ENCODE measurements at places on chromosomes 12 and 14.

DNA sequence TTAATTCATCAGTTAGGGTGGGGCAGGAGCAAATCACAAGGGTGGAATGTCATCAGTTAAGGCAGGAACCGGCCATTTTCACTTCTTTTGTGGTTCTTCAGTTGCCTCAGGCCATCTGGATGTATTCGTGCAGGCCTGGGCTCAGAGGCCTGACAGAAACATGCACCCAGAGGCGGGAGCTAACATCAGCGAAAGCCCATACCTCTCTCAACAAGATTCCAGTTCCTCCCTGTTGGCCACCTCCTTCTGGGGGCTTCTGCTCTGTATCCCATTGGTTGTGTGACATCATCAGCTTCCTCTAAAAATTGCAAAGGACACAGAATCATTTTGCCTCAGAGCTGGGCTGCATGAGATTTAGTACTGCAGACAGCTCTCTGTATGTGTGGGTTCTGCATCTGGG, 134.3 kb downstream of the ZNF664 start:
- no peak for DNase-seq

DNA sequence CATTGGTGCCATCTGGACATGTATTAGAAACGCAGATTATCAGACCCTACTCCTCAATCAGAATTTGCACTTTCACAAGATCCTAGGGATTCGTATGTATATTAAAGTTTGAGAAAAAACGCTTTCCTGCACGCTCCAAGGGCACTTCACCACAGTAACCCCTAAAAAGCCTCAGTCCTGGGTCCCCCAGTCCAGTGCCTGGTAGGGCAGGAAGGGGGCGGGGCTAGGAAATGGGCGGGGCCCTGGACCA, 369 bp downstream of the DEPDC4 start:
- DNase-seq: no peak

- DNase-seq: no peak
Measured at GRCh38 chr12:94557746-94558295, 92.5 kb downstream of the TMCC3 start.

DNA sequence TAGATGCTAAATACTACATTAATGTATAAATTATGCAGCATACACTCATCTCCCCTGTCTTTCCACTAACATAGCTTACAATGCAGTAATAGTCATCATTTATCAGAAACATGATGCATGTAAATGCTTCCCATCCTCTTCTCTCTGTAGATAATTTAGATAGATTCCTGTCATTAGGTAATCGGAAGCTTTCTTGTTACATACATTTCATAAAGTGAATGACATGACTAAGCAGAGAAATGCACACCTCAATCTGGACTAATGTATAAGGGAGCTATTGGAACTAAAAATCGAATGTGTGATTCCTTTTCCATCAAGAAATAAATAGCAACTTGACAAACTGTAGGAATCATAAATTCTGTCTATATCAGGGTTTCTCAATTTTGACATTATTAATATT, 273.4 kb downstream of the RASSF9 start:
- no peak for DNase-seq

DNA sequence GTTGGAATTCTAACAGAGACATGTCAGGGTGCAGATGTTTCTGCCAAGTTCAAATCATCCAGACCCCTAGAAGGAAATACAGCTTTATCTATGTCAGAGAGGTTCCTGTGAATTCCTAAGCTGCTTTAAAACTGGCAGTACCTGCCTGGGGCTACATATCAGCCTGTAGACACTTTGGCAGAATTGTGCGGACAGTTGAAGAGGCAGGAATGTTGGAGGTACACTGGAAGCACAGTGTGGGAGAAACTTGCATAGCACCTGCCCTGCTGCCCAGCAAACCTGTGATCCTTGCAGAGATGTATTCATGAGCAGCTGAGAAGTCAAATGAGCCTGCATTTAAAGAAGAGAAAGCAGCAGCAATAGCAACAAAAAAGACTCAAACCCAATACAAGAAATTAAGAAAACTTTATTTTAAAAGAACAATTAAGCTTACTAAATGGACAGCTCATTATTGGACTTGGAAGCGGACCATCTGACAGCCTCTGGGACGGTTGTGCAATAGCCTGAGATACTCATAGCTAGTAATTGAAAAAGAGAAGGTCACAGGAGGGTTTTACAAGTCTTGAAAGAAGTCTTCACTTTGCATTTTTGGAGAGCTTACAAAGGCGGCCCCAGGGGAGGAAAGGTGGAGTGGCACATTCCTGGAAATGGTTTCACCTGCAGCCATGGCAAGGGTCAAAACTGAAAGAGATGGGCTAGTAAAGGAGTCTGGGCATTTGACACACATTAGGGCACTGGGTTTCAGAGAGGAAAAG, 280.9 kb upstream of the FLRT2 start:
- no peak for DNase-seq

- DNase-seq: no peak
Measured at GRCh38 chr14:68879841-68880575, 87.1 kb upstream of the ZFP36L1 start.

DNA sequence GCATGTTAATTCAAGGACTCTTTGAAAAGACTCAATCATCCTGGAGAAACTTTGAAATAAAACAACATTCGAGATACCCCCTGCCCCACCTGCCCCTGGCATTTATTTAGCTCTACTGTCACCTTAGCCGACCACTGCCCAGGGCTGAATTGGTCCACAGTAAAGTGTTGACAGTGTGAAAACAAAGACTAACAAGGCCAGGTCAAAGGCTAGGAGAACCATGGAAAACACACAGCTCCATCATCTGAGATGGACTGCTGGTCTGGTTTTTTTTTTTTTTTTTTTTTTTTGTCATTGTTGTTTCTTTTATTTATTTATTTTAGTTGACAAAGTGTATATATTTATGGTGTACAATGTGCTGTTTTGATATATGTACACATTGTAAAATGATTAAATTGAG, 25.7 kb downstream of the GSTZ1 start:
- no peak for DNase-seq

DNA sequence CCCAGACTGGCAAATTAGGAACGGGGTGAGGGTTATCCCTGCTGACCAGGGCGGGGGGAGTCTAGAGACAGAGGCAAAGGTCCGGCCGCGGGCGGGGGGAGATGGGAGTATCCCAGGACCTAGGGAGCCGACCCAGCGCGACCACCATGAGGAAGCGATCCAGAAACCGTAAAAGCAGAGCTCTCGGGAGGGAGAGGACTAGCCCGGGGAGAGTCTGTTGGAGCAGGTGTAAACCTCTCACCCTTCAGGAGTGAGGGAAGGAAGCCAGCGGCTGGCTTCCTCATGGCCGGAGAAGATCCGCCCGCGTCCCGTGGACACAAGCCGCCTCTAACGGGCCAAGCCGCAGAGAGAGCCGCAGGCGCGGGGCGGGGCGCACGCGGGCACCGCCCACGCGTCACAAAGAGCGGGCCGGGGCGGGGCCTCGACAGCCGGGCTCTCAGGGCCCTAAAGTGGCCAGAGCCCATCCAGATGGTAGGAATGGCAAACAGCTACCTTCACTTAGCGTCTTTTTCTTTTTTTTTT, at the start of gene ACRBP:
TSS of gene ACRBP (minus strand) at position 350 of the 522 bp plus-strand sequence. CDS start at position 284, 66 bp downstream.
- DNase-seq: no peak

DNA sequence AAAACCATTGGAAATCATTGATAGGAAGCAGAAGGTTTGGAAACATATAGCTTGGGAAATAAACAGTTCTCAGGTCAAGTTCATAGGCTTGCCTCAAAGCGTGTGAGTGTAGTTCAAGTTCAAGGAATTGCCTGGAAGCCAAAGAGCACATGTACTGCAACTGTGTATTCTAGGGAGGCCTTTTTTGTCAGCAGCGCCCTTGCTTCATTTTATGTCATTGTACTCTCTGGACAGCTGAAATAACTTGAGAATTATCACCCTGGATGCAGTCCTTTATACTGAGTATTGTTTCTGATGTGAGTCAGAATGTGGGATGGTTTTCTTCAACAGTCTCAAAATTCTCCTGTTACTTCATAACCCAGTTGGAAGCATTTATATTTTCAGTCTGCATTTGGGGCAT, 16.0 kb upstream of the EVL start:
- no peak for DNase-seq

GRCh38 chr12:92821142-92821541, 108.0 kb downstream of the EEA1 start:
- DNase-seq: no peak

DNA sequence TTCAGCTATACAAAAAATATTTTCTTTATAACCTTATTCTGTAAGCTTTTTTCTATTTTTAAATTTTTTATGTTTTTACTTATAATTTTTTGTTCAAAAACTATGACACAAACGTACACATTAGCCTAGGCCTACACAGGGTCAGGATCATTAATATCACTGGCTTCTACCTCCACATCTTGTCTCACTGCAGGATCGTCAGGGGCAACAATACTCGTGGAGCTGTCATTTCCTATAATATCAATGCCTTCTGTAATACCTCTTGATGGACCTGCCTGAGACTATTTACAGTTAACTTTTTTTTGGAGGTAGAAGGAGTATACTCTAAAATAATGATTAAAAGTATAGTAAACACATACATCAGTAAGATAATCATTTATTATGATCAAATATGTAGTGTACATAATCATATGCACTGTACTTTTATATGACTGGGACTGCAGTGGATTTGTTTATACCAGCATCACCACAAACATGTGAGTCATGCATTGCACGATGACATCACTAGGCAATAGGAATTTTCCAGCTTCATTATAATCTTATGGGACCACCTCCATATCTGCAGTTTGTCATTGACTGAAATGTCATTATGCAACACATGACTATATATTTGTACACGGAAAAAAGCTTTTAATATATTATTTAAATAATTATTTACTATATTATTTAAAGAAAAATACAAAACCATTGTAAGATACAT, 18.5 kb upstream of the PMCH start:
- peak; percentile 14 for DNase-seq

GRCh38 chr12:29053567-29053966, 95.5 kb upstream of the FAR2 start:
- DNase-seq: no peak

- DNase-seq: no peak
Measured at GRCh38 chr12:85711735-85712390, 124.3 kb downstream of the RASSF9 start.

- DNase-seq: no peak
Measured at GRCh38 chr12:105858981-105859710, 279.6 kb downstream of the NUAK1 start.

GRCh38 chr12:41365653-41366171, 177.6 kb downstream of the PDZRN4 start:
- no peak for DNase-seq

DNA sequence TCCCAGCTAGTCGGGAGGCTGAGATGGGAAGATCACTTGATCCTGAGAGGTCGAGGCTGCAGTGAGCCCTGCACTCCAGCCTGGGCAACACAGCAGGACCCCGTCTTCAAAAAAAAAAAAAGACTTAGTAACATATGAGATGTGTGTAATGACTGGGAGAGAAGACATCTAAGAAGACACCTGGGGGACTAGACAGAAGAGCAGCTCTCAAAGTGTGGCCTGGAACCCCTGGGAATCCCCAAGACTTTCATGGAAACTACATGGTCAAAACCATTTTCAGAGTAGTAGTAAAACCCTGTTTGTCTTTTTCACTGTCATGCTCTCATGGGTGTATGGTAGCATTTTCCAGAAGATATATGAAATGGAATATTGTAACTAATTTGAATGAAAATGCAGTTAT, 45.3 kb downstream of the R3HDM2 start:
- DNase-seq: no peak

GRCh38 chr12:27434673-27435565, 11.6 kb upstream of the SMCO2 start:
- peak; percentile 22 for DNase-seq

GRCh38 chr12:132561427-132562156, 48.8 kb downstream of the LRCOL1 start:
- peak; percentile 64 for DNase-seq

DNA sequence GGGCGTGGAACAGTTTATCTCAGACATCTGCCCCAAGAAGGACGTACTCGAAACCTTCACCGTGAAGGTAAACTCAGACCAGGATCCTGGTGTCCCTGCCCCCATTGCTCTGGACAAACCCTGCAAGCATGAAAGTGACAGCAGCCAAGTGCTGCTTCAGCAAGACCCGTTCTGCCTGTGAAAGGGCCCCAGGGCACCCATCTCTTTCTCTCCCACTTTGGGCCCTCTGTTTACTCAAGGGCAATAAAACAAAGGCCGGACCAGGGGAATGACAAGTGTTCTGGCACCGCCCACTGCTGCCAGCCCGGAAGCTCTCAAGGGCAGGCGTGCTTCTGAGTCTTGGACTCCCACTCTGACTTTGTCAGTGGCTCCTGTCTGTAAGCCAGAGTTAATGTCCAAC, 35.3 kb downstream of the CD9 start:
- no peak for DNase-seq

DNA sequence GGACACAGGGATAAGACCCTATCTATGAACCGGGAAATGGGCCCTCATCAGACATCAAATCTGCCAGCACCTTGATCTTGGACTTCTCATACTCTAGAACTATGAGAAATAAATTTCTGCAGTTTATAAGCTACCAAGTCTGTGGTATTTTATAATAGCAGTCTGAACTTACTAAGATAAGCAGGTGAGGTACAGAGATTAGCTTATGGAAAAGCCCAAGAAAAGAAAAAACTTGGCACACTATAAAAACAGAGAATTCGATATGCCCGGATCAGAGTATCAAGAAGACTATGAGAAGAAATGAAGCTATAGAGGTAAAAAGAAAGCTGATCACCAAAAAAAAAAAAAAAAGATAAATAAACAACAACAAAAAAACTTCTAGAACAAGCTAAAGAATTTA, 52.6 kb downstream of the EEA1 start:
- no peak for DNase-seq

DNA sequence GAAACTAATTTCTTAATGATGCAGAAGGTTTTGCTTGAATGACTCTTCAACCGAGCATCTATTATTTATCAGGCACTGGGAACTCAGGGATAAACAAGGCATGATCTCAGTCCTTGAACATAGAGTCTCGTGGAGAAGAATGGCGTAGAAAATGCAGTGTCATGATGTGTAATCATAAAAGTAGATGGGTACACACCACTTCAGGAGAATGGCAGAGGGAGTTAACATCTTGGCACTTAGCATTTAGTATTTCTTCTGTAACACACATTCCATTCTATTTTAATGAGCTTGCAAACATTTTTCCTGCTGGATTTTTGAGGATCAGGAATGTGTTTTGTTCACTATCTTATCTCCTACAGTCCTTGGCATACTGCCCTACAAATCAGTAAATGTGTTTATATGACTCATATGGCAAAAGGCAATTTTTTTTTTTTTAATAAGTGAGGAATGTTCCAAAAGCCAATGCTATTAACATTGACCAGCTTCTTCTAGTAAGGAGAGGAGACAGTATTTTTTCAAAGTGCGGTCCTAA, 3.8 kb downstream of the TXNRD1 start:
- DNase-seq: peak; percentile 98

GRCh38 chr14:57575482-57575881, 81.8 kb upstream of the CCDC198 start:
- no peak for DNase-seq

Measured in ACHN (cell line).